ENCODE measurements at places on chromosomes 12 and 14.

DNA sequence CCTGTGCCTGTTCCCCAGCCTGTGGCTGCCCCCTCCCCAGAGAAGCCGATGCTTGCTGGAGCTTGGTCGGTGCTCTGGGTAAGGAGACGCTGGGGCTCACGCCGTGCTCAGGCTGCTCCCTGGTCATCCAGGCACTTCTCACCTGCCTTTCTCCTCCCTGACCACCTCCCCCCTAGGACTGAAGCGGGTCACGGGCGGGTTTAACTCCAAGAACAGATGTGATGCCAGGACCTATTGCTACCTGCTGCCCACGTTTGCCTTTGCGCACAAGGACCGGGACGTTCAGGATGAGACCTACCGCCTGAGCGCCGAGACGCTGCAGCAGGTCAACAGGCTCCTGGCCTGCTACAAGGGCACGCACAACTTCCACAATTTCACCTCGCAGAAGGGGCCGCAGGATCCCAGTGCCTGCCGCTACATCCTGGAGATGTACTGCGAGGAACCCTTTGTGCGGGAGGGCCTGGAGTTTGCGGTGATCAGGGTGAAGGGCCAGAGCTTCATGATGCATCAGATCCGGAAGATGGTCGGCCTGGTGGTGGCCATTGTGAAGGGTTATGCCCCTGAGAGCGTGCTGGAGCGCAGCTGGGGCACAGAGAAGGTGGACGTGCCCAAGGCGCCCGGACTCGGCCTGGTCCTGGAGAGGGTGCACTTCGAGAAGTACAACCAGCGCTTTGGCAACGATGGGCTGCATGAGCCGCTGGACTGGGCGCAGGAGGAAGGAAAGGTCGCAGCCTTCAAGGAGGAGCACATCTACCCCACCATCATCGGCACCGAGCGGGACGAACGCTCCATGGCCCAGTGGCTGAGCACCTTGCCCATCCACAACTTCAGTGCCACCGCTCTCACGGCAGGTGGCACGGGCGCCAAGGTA lies 8.4 kb upstream of the EP400 start:
- DNase-seq: no peak

- DNase-seq: no peak
These were observed 25.6 kb downstream of the FAM161B start for GRCh38 chr14:73924337-73924736.

DNA sequence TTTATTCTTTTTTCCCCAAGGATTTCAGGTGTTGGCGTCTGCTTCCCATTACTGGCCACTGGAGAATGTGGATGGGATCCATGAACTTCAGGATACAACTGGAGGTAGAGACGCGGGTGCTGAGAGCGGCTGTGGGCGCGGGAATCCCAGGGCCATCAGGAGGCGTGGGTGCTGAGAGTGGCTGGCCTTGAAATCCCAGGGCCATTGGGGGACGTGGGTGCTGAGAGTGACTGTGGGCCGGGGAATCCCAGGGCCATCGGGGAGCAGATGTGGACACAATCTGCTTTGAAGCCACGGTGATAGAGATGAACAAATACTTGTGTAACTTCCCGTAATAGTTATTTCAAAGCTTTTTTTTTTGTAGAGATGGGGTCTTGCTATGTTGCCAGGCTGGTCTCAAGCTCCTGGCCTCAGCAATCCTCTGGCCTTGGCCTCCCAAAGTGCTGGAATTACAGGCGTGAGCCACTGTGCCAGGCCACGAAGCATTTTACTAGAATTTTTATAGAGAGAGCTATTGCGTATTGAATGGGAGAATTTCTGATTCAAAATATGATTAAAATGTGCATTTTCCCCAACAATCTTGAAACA lies 12.8 kb downstream of the ADGRD1 start:
- DNase-seq: no peak

GRCh38 chr14:90381011-90381786 lies 15.6 kb upstream of the CALM1 start:
- no peak for DNase-seq

DNA sequence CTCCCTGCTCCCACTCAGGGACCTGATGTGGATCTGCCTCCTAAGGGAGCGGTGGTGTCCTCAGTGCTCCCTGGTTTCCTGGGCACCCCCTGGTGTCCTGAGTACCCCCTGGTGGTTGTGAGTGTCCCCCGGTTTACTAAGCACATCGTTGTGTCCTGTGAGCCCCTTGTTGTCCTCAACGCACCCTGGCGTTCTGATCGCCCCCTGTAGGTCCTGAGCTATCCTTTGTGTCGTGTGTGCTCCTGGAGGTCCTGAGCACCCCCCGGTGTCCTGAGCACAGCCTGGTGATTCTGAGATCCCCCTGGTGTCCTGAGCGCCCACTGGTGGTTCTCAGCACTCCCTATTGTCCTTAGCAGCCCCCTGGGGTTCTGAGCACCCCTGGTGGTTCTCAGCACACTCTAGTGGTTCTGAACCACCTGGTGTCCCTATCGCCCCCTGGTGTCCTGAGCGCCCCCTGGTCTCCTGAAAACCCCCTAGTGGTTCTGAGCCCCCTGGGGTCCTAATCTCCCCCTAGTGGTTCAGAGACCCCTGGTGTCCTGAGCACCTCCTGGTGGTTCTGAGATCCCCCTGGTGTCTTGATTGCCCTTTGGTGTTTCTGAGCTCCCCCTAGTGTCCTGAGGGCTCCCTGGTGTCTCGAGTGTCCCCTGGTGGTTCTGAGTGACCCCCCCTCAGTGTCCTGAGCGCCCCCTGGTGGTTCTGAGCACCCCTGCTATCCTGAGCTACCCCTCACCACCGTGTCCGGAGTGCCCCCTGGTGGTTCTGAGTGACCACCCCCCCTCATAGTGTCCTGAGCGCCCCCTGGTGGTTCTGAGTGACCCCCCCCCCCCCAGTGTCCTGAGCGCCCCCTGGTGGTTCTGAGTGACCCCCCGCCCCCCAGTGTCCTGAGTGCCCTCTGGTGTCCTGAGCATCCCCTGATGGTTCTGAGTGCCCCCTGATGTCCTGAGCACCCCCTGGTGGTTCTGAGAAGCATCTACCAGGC lies 615.1 kb downstream of the TMEM121 start:
- no peak for DNase-seq

GRCh38 chr12:3081091-3081490 lies 3.9 kb downstream of the TSPAN9 start:
- DNase-seq: no peak

DNA sequence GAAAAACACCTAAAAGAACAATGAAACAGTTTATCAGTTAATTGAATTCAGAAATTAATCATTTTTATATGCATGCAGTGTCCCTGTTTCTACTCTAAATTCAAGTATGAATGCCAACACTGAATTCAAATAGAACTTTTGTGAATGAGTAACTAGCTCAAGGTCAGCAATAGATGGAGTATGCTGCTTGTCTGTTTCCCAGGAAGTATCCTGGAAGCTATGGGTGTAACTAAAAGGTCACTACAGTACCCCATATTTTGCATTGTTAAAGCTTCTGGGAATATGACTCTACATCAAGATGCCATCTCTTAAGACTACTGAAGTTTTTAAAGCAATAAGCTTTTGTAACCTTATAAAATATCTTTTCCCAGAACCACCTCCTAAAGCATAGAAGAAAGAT lies 681.4 kb upstream of the FBXO33 start:
- no peak for DNase-seq

- DNase-seq: no peak
These were observed 149.9 kb upstream of the BTG1 start for GRCh38 chr12:92295523-92295922.

GRCh38 chr14:36520601-36521525 lies 831 bp upstream of the NKX2-1 start:
- DNase-seq: no peak

GRCh38 chr14:101234999-101235334 lies 326.3 kb upstream of the DIO3 start:
- DNase-seq: no peak

DNA sequence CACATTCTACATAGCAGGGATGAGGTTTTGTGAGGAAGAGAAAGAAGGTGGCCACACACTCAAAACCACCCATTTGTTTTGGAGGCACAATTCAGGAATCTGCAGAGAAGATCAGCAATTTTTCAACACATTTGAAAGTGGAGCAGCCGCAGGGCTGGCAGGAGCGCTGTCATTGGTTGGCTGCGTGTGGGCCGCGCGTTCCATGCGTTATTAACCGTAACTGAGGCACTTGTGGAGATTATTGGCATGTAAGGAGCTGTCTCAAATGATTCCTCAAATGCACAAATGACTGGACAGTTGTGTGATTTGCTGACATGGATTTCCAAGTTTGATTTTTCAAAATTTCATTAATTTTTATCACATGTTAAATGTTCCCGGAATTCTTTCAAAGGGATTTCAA lies 318.5 kb downstream of the TMEM132D start:
- DNase-seq: no peak

DNA sequence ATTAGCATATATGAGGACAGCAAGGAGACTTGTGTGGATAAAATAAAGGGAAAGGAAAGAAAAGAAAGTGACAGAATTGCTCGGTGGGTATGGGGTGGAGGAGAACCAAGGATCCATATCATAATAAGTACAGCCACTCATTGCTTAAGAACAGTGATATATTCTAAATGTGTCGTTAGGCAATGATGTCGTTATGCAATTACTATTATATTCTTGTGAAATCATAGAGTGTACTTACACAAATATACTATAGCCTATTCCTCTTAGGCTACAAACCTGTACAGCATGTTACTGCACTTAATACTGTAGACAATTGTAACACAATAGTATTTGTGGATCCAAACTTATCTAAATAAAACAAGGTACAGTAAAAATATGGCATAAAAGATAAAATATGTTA lies 271.1 kb downstream of the CCER1 start:
- no peak for DNase-seq

GRCh38 chr12:1896964-1897363 lies 21.5 kb downstream of the CACNA2D4 start:
- no peak for DNase-seq

DNA sequence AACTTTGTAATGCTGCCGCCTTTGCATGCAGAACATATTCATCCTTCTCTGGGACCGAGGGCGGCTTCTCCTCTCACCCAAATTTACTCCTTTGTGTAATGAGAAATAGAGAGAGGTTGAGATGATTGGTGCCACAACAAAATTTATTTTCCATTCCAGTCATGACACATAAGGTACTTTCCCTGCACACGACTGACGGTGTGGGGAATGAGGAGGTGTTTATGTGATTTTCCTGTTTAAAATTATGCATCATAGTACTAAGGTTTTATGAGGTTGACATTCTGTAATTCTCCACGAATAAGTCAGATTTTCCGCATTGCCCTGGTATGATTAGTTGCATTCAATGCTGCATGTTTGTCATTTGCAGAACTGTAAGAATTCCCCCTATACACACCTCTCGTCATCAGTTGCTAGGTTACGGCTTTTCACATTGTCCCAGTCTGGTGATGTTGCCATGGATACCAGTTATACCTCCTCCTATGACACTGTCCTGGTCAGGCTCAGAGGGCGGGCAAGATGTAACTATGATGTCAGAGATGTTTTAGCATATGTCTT lies 23.1 kb downstream of the BICDL1 start:
- peak; percentile 58 for DNase-seq

DNA sequence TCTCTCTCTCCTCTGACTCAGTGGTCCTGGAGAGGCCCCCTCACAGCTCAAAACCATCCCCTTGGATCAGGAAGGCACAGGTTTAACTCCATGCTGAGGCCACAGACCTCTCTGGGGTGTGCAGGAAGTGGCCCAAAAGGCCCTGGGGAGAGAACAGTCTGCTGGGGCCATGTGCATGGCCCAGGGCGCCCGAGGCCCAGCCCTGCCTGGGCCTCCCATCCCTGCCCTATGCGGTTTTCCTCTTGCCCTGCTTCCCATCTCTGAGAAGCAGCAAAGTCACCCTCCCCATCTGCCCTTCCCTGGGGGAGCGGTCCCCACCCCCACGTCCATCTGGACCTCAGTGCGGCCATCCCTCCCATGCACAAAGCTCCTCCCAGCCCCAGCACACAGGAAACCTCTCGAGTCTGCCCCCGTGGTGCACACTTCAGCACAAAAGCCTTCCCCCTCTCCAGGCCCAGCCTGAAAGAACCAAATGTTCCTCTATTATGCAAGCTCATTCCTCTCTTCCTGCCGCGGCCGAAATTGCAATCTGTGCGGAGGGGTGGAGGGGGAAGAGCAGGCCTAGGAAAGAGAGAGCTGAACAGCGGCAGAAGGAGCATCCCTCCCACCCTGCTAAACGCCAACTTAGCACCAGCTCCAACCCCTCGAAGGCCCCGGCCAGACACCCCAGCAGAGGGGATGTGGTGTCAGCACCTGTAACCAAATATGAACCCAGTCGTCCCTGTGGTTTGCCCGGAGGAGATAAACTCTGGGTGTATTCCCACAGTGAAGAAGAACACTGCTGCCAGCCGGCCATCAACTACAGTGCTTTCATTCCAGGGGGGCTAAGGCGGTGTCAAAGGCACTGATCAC lies 108.5 kb downstream of the SCARB1 start:
- no peak for DNase-seq

- DNase-seq: no peak
These were observed 64.4 kb downstream of the TMX1 start for GRCh38 chr14:51304438-51304837.

DNA sequence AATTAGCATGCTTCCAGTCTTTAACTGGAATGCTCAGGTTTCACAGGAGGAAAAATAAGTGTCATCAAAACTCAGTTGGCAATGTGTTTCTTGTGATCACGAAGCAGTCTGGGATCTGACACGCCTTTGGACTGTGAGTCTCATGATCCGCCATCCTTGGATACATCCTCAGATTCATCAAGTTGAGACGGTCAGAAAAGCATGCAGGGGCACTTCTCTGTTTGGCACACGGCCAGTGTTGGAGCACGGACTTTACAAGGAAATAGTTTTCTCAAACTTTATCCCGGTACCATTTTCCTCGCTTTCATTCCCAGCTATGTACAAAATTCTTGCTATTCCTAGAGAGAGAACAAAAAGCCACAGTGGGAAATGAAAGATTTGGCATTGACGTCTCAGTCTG lies 88.4 kb upstream of the PARP11 start:
- DNase-seq: no peak

DNA sequence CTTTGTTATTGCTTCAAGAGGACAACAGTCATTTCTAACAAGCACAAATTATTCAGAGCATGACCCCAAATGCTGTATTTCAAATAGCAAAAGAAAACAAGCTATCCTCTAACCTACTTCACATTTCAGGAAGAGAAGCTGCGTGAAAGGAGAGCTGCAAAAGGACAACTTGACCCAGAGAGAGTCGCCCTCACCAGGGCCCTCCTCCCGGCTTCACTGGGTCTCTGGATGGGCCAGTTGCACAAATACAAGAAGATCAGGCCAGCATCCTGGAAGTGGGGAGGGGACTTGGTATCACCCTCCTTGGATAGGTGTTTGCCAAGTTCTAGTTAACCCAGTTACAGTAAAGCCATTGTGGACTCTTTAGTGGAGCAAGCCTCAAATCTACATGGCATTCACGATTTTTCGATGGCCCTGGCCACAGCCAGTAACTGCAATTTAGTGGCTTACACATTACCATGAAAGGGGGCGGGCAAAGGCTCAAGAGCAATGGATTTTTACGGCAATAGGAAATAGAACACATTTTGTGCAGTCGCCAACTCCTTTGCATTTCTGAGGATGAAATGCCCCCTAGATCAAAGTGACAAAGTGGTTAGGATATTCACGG lies 166.9 kb upstream of the DIO2 start:
- DNase-seq: no peak

- DNase-seq: no peak
These were observed 38.6 kb downstream of the MGST1 start for GRCh38 chr12:16385782-16386646.
